Astrocyte (in vitro differentiated cells and primary cell): ENCODE measurements at places on chromosomes 16 and 17. TPM values are rescaled to one million over a fixed set of nuclear protein-coding genes. Genes with fewer than 3 reads are reported as not detected.
A peak's percentile ranks its signal among the peaks of the same experiment; 100 is the strongest.

DNA sequence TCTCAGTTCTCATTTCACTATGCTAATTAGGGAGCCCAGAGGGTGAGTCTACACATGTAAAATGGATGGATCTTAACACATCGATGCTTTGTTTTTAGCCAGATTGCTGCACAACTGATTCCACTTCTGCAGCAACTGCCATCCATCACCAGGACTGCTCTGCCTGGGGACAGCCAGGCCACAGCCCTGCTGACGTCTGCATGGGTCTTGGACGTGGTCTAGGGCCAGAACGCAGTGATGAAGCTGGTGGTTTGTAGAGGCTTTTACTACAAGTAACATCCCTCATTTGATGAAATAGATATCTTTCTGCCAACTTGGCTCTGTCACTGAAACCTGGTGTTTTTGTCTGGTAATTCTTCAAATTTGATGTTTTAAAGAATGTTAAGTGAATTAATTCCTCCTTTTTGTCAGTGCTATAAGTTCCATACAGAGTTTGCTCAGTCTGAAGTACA is 50.6 kb downstream of the MARCHF10 start:
- H3K36me3 ChIP-seq = no peaks in the 10 kb centered on the region
- H3K4me3 ChIP-seq = no peak overlapping the region
- peak; percentile 91 for DNase-seq
- H3K27me3 ChIP-seq = no peaks in the 10 kb centered on the region

DNA sequence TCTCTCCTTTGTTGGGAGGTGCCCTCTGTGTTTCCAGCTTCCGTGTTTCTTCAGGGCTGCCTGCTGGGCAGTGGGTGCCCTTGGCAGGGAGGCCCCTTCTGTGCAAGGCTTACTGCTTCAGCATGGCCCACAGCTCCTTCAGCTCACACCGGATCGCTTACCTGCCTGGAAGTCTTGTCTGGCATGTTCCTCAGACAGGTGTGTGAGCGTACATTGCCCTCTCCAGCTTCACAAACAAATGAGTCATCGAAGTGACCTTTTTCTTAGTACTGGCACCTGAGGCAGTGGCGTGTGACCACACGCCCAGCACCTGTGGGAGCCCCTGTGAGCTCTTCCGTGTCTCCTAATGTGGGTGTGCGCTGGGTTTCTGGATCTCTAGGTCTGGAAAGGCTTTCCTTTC is 3.5 kb downstream of the RAB40C start:
- H3K36me3 ChIP-seq = no peaks in the 10 kb centered on the region
- no peak overlapping the region for H3K4me3 ChIP-seq
- H3K27ac ChIP-seq = no peak overlapping the region

DNA sequence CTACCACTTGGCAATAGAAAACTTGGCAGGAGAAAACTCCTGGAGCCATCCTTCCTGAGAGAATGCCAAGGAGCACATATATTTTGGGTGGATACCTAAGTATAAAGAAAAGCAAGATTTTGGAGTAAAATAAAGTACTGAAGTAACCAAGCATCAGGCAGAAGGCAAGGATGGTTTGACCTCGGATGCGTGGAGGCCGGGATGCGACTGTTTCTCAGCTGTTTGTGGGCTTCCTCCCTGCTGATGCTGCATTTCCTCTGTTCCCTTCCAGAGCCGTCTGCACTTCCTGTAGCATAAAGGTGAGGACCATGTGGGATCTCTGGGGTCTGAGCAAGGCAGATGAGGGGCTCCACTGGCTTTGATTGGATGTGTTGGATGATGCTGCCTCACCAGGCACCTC is 5.5 kb upstream of the TCF25 start:
- peaks cover 15% of the 10 kb centered on the region for H3K4me1 ChIP-seq
- DNase-seq = no peak
- H3K27ac ChIP-seq = no peak overlapping the region
- H3K4me3 ChIP-seq = no peak overlapping the region
- H3K36me3 ChIP-seq = no peaks in the 10 kb centered on the region

- H3K27me3 ChIP-seq = no peaks in the 10 kb centered on the region
- no peak overlapping the region for H3K4me3 ChIP-seq
- no peak for DNase-seq
- H3K36me3 ChIP-seq = no peaks in the 10 kb centered on the region
Observed at GRCh38 chr17:21686165-21687015, 5.9 kb upstream of the KCNJ18 start.

DNA sequence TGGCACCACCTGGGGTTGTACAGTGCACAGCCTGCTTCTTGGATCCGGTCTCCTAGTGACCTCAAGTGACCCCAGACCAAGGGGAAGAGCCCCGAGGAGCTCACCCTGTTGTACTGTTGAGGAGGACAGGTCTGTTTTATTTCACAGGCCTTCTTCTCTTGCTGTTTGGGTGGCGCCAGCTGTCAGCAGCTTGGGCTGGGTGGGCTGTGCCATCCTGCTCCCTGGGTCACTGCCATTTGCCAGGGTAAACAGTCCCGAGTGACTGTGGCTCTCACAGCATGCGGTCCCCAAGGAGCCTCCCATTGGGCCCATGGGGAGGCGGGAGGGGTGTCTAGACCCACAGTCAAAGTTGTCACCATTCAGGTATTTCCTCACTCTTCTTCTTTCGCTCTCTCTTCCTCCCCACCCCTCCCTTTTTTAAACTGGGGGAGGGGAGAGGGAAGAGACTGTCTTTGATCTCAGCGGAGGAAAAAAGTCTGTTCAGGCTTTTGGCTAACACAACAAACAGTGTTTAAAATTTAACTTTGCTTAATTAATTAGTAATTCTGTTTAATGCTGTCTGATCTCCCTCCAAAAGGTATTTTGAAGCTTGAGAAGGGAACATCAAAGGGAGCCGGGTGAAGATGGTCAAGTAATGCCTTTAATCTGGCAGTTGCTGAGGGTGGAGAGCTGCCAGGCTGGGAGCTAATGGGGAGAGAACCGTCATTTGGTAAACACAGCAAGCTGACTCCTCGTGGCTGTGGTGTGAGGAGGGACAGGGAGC is 64.0 kb downstream of the SNX20 start:
- H3K4me3 ChIP-seq = no peak overlapping the region
- H3K36me3 ChIP-seq = no peaks in the 10 kb centered on the region
- no peak for DNase-seq
- no peaks in the 10 kb centered on the region for H3K27me3 ChIP-seq

The ZG16 gene
- total RNA-seq = not detected in 2 replicates

The HGS gene
- 106 and 122 TPM in 2 replicates for total RNA-seq

- no peak overlapping the region for H3K27ac ChIP-seq
- peaks cover 20% of the 10 kb centered on the region for H3K27me3 ChIP-seq
- no peaks in the 10 kb centered on the region for H3K4me1 ChIP-seq
- H3K36me3 ChIP-seq = no peaks in the 10 kb centered on the region
Observed at GRCh38 chr17:39217734-39218369, 7.9 kb downstream of the STAC2 start.

GRCh38 chr16:50299508-50300105 is 33.3 kb downstream of the ADCY7 start:
- no peak overlapping the region for H3K27ac ChIP-seq
- peaks cover 20% of the 10 kb centered on the region for H3K4me1 ChIP-seq
- DNase-seq = no peak
- H3K4me3 ChIP-seq = no peak overlapping the region

- no peak overlapping the region for H3K4me3 ChIP-seq
- DNase-seq = peak; percentile 41
- peak overlapping the region; percentile 96 for H3K27ac ChIP-seq
- peaks cover 81% of the 10 kb centered on the region for H3K4me1 ChIP-seq
- H3K36me3 ChIP-seq = peaks cover 21% of the 10 kb centered on the region
- no peaks in the 10 kb centered on the region for H3K27me3 ChIP-seq
Observed at GRCh38 chr17:50063561-50064252, 7.8 kb downstream of the ITGA3 start.

DNA sequence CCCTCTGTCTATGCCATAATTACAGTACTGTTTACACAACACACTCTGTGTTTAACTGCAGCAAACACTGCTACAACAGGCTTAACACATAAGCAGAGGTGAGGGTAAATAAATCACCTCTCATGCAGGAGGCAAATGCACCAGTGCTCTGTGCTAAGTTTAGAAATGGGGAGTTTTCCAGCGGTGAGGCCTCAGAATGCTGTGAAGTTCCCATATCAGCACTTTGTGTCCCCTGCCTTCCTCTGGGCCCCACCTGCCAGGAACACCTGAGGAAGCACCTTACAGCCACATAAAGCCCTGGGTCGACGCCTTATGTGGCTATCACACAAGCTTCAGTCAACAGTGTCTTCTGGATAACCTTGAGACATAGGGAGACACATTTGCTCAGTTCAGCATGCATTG is 304.5 kb downstream of the HAPSTR1 start:
- DNase-seq = no peak
- H3K27me3 ChIP-seq = no peaks in the 10 kb centered on the region
- H3K4me3 ChIP-seq = no peak overlapping the region
- no peaks in the 10 kb centered on the region for H3K36me3 ChIP-seq
- H3K4me1 ChIP-seq = no peaks in the 10 kb centered on the region

DNA sequence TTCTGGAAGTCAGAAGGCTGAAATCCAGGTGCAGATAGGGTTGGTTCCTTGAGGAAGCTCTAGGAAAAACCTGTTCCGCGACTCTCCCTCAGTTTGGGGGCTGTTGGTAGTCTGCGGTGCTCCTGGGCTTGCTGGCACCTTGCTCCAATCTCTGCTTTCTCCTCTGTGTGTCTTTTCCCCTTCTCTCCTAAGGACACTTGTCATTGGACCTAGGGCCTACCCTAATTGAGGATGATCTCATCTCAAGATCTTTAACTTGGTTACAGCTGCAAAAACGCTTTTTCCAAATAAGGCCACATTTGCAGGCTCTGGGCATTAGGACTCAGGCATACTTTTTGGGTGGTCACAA is 12.9 kb upstream of the CACNG4 start:
- H3K36me3 ChIP-seq = no peaks in the 10 kb centered on the region
- no peak for DNase-seq
- no peak overlapping the region for H3K4me3 ChIP-seq
- peak overlapping the region; percentile 57 for H3K27ac ChIP-seq
- peaks cover 24% of the 10 kb centered on the region for H3K4me1 ChIP-seq

DNA sequence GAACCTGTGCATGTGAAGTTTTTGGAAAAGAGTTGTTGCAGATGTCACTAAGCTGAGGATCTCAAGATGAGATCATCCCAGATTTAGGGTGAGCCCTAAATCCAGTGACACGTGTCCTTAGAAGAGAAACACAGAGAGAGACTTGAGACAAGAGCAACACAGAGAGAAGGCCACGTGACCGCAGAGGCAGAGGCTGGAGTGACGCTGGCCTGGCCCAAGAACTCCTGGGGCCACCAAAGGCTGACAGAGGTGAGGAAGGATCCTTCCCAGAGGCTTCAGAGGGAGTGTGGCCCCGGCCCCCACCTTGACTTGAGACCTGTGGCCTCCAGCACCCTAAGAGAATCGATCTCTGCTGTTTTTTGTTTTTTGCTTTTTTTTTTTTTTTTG is 12.1 kb upstream of the RHBDF2 start:
- H3K27ac ChIP-seq = no peak overlapping the region
- H3K27me3 ChIP-seq = no peaks in the 10 kb centered on the region
- peaks cover 11% of the 10 kb centered on the region for H3K4me1 ChIP-seq
- H3K4me3 ChIP-seq = no peak overlapping the region
- no peak for DNase-seq
- no peaks in the 10 kb centered on the region for H3K36me3 ChIP-seq

GRCh38 chr17:16987830-16988601 is 16.1 kb upstream of the TNFRSF13B start:
- peak overlapping the region; percentile 35 for H3K27ac ChIP-seq
- no peaks in the 10 kb centered on the region for H3K36me3 ChIP-seq
- H3K27me3 ChIP-seq = no peaks in the 10 kb centered on the region
- DNase-seq = peak; percentile 79

The COPRS gene
- total RNA-seq = 27.6 and 27.8 TPM in 2 replicates

DNA sequence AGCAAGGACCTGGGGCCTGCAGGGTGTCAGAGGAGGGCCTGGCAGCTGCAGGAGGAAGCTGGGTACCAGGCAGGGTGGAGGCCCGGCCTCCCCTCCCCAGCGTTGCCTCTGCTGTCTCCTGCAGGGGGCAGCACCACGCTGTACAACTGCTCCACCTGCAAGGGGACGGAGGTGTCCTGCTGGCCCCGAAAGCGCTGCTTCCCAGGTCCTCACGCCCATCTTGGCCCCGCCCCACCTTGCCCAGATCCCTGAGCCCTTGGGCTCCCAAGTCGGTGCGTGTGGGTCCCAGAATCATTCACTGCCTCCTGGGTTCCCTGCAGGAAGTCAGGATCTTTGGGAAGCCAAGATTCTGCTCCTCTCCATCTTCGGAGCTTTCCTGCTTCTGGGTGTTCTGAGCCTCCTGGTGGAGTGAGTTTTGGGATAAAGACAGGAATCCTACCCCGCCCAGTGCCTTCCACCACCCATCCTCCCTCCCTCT is 1.2 kb downstream of the TMEM95 start:
- no peak overlapping the region for H3K27ac ChIP-seq
- no peak overlapping the region for H3K4me3 ChIP-seq
- peaks cover 3% of the 10 kb centered on the region for H3K27me3 ChIP-seq
- H3K4me1 ChIP-seq = peaks cover 25% of the 10 kb centered on the region

DNA sequence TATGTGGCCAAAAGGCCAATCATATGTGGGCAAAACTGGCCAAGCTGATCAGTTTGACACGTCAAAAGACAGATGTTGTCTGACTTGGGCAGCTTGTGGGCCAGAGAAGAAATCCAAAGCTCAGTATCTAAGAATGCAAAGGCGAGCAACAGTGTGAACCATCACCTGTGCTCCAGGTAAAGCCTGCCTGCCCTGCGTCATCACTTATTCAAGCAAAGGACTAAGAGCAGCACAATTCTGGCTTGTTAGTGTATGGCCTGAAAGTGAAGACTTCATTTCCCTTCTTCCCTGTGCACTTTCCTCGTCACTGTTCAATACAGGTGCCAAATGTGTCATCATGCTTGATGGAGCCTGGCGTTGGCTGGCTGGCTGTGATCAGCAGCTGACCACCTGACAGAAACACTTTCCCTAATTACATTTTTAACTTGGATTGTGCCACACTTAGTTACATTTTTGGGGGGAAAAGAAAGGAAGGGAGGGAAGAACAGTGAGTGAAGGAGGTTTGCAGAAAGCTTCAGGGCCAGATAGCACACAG is 4.7 kb downstream of the FAM20A start:
- no peak for DNase-seq
- H3K27ac ChIP-seq = no peak overlapping the region
- H3K4me3 ChIP-seq = no peak overlapping the region
- H3K36me3 ChIP-seq = no peaks in the 10 kb centered on the region
- H3K4me1 ChIP-seq = peaks cover 2% of the 10 kb centered on the region
- peaks cover 27% of the 10 kb centered on the region for H3K27me3 ChIP-seq
